ENCODE measurements at places on chromosomes 5 and 9. TPM values are rescaled to one million over a fixed set of nuclear protein-coding genes. Genes with fewer than 3 reads are reported as not detected.

Gene BTNL8
- 0.22 TPM for total RNA-seq

GRCh38 chr9:106350777-106351176, 512.2 kb upstream of the ZNF462 start:
- DNase-seq: no peak

Gene RAI14
- 54.6 TPM for total RNA-seq

Gene SCGB3A2
- total RNA-seq: not detected

DNA sequence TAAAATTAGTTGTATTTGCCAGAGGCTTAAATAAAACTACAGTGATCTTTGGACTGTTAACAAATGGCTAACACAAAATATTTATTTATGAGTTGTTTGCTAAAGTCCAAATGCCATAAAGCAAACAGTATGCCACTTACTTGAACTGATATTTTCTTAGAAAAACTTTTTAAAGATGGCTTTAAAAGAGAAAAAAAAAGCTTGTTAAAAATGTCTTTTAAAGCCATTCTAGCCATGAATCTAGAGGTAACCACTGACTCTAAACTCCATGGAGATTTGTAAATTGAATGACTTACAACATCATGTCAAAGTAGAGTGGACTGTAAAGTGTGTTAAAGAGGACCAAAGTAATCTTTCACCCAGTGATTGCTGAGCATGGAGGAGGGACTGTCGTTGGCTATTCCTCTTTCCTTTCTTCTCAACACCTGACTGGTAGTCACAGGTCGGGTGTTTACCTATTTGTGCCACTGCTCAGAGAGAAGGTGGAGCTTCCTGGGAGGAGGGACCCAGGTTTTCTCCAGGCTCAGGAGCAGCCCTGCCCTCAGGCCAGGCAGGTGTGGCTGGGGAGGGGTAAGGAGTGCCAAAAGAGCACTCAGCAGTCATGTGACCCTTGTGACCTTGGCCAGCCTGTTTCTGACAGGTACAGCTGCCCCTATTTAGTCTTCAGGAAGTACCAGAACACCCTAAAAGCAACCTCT, 69.1 kb upstream of the TJP2 start:
- DNase-seq: no peak

Gene MLANA
- not detected for total RNA-seq

Gene CCL27
- 0.67 TPM for total RNA-seq

DNA sequence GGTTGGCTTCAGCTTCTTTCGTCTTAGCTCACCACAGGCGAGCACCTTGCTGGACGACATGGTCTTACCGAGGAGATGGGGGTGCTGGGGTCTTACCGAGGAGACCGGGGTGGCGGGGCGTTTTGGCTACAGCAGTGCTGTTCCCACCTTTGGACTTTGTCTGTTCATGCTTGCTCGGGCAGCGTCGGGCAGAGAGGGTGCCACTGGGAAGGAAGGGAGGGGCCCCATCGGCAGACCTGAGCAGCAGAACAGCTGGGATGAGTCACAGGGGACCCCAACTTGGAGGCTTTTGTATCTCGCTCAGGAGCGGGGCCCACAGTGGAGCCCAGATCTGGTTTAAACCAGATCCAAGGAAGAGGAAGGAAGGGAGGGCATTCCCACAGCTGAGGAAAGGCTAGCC, 106.0 kb upstream of the CACNA1B start:
- no peak for DNase-seq

DNA sequence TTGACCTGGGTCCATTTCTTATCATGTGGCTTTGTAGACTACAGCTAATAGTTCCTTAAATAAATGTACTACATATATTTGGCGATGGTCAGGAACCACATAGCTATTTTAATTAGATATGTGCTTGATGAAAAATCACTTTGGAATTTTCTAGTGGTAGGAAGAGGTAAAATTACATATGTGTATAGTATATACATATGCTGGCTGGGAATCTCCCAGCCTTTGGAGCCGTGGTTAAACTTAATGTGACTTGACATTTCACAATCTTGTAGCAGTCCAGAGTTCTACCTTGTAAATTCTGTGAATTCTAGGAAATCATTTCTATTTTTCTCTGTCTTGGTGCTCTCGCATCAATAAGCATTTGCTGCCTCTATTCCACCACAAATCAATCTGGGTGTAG, 565.0 kb downstream of the DMRTA1 start:
- DNase-seq: no peak

DNA sequence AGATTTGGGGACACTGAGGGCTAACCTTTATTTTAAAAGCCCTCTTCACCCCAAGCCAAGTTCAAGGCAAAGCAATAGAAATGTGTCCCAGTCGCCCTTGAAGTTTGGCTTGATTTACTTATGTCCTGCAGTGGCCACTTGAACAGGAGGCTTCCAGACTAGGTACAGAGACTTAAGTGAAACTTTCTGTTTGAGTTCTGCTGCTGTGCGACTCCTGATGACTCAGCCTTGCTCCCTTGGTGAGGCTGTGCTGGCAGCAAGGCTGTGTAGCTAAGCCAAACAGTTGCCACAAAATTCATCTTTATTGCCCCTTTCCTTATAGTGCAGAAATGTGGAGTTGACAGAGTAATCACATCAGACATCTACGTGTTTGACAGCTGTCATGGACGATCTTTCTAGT, 68.8 kb upstream of the NTRK2 start:
- DNase-seq: no peak

Gene CHSY3
- total RNA-seq: 0.30 TPM

DNA sequence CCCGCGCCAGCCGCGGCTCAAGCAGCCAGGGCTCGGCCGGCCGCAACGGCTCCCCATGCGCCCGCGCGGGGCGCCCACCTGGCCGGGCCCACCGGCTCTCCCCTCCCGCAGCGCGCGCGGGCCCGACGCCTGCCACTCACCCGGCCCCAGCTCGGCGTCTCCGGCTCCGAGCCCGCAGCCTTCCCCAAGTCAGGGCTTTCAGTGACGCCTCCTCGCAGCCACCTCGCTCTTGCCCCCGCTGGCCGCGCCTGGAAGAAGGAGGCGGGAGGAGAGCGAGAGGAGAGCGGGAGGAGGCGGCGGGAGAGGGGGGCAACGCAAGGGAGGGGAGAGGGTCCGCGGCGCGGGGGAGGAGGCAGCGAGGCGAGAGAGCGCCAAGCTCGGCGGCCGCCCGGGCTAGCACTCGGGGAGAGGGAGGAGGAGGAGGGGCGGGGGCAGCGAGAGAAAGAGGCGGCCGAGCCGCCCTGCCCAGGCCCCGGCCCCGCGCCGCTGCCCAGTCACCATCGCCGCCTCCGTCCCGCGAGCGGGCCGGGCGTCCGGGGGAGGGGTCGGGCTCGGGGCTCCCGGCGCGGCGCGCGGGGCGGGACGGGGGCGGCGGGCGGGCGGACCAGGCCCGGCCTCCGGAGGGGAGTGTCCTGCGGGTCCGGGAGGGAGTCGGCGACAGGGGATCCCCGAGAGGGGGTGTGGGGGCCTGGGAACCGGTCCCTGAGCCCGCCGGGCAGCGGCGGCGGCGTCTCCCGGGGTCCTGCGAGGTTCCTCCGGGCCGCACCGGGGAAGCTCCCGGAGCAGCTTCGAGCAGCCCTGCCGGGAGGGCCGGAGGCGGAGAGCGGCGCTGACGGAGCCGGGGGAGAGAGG, at the start of gene LHFPL2:
Gene LHFPL2, minus strand, starts transcription at position 414 of the 852 bp plus-strand sequence. CDS start 138,559 bp downstream, outside the sequence.
- DNase-seq: peak; percentile 95

Gene IFNB1
- total RNA-seq: not detected

Gene SMIM32
- 0.13 TPM for total RNA-seq

DNA sequence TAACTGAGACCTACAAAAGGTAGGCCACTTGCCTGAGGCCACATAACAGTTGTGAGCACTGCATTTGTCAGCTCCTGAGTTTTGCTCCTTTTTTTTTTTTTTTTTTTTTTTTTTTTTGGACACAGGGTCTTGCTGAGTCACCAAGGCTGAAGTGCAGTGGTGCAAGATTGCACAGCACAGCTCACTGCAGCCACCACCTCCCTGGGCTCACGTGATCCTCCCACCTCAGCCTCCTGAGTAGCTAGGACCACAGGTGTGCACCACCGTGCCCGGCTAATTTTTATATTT, 37.1 kb downstream of the LAMC3 start:
- no peak for DNase-seq

- no peak for DNase-seq
These were observed 103.5 kb downstream of the SPRY4 start for GRCh38 chr5:142221091-142221860.

DNA sequence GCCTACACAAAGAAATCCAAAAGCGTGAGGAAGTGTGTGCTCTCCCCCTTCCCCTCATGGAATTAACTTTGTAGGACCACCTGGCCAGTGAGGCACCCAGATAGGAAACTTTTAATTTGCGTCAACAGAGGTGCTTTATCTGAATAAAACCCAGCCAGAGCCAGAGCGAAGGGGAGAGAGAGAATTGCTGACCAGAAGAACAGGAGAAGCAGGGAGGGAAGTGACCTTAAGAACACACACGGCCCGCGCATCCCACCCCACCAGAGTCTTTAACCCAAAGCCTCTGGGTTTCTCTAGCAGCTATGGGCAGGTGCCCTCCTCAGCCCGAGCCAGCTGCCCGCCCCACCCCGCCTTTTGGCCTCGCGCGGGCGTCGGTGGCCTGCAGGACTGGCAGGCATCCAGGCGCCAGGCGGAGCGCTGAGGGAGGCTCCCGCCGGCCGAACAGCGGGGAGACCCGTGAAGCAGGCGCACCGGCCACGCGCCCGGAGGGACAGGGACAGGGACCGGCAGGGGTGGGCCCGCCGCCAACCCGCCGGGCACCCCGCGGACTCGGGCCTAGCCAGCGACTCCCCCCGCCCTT, 580 bp downstream of the ERAP1 start:
- peak; percentile 69 for DNase-seq

GRCh38 chr9:124502711-124503702, 4.2 kb downstream of the NR5A1 start:
- peak; percentile 64 for DNase-seq

- peak; percentile 49 for DNase-seq
These were observed 12.6 kb downstream of the MGAT1 start for GRCh38 chr5:180790020-180790419.

GRCh38 chr9:93261735-93262523, 78.0 kb downstream of the WNK2 start:
- DNase-seq: no peak

DNA sequence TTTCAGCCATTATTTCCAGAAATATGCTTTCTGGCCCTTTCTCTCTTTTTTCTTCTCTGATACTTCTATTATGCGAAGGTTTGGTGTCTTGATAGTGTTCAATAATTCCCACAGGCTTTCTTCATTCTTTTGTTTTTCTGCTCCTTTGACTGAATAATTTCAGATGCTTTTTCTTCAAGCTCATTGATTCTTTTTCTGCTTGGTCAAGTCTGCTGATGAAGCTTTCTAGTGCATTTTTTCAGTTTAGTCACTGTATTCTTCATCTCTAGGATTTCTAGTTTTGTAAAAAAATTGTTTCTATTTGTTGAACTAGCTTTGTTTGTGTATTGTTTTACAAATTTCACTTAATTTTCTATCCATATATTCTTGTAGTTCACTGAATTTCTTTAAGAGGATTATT, 304.0 kb upstream of the TARS1 start:
- DNase-seq: no peak

Gene FRRS1L
- total RNA-seq: 4.3 TPM

Gene FOXD4
- total RNA-seq: not detected

DNA sequence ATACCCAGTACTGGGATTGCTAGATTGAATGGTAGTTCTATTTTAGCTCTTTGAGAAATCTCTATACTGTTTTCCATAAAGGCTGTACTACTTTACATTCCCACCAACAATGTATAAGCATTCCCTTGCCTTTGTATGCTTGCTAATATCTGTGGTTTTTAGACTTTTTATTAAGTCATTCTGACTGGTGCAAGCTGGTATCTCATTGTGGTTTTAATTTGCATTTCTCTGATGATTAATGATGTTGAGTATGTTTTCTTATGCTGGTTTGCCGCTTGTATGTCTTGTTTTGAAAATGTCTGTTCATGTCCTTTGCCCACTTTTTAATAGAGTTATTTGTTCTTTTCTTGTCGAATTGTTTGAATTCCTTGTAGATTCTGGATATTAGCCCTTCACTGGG, 512.7 kb upstream of the PAPPA start:
- no peak for DNase-seq

Gene LCN10
- not detected for total RNA-seq

Gene SLC27A4
- 4.4 TPM for total RNA-seq

Gene FOXD1
- 0.12 TPM for total RNA-seq

GRCh38 chr9:130351343-130351742, 85.8 kb downstream of the HMCN2 start:
- no peak for DNase-seq

DNA sequence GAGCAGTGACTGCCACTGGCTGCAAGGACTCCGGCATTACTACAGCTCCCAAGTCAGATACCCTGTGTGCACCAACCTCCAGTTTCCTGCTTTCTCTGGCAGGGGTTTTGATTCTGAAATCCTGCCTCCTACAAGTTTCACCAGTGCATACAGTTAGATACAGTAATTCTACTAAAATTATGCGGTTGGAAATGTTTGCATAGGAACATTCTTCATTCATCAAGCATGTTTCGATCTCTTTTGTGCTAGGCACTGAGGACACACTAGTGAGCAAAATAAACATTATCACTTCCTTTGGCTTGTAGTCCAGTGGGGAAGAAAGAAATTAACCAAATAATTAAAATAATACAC, 152.2 kb downstream of the TMEM167A start:
- no peak for DNase-seq

Gene WDR38
- total RNA-seq: not detected

DNA sequence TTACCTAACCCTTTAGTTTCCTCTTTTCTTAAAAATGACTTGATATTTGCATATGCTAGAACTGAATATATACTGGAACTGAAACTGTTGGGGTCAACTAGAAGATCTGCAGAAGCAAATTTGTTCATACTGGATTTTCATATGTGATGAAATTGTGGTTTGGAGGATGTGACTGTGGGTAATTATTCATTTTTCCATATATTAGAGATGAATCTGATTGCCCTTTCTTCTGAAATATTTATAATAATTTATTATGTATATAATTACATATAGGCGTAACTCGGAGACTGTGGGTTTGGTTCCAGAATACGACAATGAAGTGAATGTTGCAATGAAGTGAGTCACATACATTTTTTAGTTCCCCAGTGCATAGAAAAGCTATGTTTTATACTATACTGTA, 149.1 kb downstream of the ATP10B start:
- DNase-seq: no peak

DNA sequence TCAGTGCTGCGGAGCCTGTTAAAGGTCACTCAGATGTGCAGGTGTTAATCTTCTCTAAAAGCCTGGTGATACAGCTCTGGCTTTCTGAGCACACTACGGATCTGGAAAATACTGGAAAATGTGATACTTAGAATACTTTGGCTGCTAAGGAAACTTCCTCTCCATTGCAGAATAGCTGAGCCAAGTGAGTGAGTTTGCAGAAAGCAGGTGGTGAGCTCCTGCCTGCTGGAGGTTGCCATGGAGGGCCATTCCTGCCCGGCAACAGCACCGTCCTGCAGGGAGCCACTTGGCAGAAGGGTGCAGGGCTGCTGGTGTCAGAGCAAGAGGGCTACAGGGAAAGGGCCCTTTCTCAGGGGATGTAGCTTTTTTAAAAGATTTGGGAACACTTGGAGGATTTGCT, 40.7 kb downstream of the SECISBP2 start:
- peak; percentile 40 for DNase-seq

Gene IL3
- not detected for total RNA-seq

DNA sequence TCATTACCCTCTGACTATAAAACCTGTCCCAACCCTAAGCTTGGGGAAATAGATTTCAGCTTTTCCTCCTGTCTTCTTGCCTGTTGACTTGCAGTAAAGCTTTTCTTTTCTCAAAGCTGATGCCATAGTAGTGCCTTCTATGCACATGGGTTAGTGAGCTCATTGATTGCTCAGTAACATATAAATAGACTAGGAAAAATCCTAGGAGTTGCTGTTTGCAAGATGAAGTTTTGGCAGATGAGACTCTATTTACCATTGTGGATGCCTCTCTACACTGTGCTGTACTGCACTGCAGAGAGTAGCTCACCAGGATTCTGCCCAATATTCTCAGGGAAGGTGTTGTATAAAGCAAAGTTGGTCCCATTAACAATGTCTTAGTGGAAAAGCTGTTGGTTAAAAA, 262.7 kb upstream of the CD180 start:
- DNase-seq: no peak

Gene EPB41L4B
- 6.2 TPM for total RNA-seq
